ENCODE measurements at places on chromosomes 2 and 18. TPM values are rescaled to one million over a fixed set of nuclear protein-coding genes. Genes with fewer than 3 reads are reported as not detected.

Gene UNC80
- not detected for total RNA-seq

Gene ERICH2
- not detected for total RNA-seq

Gene EDAR
- not detected for total RNA-seq

Gene LRATD1
- total RNA-seq: not detected

Gene IL1RL2
- total RNA-seq: not detected

Gene CYRIA
- total RNA-seq: 0.80 TPM

Gene CHCHD5
- total RNA-seq: 26.2 TPM

Gene SRBD1
- total RNA-seq: 41.3 TPM

Gene G6PC2
- total RNA-seq: not detected

Gene EPAS1
- total RNA-seq: 2.4 TPM

Gene SNTG2
- total RNA-seq: not detected

Gene GPBAR1
- not detected for total RNA-seq

DNA sequence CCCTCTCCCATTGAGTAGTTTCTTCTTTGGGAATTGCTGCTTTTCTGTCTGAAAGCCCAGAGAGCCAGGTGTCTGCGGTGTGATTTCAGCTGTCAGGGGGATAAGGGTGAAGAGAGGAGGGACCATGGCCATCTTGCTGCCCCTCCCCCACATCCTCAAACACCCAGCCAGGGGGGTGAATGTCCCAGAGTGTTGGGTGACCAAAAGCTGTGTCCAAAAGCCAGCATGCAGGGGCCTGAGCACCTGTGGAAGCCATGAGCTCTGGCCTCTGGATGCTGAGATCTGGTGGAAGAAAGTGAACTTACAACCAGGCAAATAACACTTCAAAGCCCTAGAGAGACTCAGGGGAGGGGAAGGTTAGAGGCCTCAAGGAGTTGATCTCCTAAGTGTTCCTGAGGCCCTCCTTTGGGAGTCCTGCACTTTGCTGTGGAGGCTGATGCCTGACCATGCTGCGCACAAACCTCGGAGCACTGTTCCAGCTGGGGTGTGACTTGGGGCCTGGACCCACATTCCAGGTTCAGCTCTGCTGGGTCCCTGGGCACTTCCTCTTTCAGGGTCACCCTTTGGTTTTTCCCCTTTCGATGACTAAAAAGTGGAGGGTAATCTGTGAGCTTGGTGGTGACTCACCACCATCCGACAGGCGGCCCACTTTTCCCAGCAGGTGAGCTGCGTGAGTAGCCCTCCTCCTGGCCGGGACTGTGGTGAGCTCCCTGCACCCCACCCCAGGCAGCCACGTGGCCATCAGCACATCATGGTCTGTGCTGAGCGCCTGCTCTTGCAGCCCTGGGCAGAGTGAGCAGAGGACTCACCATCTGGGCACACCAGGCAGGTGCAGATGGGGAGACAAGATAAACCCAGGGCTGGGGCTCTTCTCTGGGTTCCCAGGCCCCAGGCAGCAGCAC is 66.8 kb upstream of the FOSL2 start:
- DNase-seq: peak; percentile 92

DNA sequence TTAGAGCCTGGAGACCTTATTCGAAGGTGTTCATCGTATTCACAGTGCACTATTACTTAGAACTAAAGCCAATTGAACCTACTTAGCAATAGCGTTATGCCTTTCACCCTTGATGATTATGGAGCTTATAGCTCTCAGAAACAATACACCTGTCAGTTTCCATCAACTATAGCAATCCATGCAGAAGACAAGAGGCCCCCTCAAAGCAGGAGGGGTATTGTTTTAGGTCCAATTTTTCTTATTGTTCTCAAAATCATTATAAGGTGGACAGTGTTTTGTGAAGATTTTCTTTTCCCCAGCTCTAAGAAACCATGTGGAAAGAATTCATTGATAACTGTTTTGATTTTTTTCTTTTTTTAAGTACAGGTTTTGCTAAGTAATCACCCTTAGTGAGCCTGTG is 135.5 kb downstream of the MEIS1 start:
- DNase-seq: no peak

DNA sequence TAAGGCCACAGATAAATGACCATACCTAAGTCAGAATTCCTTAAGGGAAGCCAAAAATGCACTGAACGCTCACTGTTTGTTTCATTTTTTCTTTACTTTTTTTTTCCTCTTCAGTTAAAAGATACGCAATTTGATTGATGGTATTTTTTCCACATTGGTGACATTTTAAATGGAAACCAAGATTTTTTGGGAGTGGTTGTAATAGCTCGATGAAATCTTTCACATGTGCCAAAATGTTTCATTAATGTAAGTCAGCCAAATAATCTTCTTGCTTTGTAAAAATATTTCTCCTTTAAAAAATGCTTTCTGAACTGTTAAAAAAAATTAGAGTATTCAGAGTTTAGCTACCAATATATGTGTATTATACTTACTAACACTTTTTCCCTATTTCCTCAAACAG is 339.8 kb downstream of the ZEB2 start:
- no peak for DNase-seq

DNA sequence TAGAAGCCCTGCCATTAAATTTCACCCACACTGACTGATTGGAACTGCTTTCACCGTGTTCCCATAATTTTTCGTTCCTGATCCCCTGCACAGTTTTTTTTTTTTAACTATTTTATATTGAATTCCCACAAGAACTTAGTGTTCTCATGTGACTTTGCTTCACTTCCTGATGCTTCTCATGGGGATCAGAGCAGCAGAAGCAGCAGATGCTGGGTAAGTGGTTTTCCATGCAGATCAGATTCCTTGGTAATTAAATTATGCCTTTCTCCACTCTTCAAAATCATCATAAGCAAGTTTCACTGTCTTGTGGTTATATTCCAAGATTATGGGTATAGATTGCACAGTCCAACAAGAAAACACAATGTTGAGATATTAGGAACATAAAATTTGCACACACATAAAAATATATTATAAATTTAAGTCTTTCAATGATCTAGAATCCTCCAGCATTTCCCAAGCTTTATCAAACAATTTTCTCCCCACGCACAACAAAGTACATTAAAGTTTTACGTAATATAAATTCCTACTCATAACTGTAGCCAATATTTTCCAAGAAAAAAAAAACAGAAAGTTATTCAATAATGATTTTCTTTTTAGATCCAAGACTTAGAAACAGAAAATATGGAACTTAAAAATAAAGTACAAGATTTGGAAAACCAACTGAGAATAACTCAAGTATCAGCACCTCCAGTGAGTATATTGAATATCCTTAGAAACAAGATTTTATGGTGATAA is 277.9 kb downstream of the GULP1 start:
- DNase-seq: no peak

DNA sequence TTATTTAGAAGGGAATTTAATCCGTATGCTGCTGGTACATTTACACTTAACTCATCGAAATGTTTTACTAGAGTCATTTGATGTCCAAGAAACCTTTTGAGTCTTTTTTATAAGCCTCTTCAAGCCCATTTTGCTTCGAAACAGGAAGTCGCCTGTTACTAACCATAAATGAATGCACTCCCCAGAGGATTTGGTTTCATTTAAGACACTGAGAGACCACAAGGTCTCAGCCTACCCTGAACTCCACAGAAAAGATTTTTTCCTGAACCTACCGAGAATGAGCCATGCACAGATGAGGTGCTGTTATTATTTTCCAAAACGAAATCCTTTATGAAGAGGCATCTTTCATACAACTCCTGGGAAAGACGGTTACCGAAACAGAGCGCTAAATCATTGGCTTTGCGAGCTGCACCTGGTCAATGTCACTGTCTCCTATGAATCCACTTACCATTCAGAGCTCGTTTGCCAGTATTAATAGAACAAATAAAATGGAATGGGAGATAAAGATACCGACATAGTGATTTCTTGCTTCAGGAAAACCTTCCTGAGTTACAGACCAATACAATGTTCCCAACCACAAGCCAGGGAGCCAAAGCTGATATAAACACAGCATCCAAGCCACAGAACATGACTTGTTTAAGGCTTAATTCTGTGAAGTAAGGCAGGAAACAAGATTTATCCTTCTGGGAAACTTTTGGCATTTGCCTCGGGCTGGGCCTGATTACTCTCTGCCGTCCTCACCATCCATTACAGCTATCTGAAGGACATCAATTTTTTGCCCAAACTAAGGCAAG is 382.1 kb downstream of the OSR1 start:
- DNase-seq: peak; percentile 81

DNA sequence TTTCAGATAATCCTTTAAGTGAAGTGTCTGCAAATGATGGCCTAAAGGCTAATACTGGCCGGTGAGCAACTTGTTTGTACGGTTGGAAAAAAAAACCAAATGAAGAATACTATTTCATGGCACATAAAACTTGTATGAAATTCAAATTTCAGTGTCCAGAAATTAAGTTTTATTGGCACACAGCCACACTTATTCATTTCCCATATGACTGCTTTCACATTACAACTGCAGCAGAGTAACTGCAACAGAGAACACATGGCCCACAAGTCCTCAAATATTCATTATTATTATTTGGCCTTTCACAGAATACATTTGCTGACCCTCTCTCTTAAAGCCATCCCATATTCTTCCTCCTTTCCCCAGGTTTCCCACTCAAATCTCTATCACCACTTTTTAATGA is 1268.6 kb downstream of the LRP1B start:
- DNase-seq: no peak

GRCh38 chr2:7801212-7801611 is 880.6 kb upstream of the ID2 start:
- DNase-seq: no peak

DNA sequence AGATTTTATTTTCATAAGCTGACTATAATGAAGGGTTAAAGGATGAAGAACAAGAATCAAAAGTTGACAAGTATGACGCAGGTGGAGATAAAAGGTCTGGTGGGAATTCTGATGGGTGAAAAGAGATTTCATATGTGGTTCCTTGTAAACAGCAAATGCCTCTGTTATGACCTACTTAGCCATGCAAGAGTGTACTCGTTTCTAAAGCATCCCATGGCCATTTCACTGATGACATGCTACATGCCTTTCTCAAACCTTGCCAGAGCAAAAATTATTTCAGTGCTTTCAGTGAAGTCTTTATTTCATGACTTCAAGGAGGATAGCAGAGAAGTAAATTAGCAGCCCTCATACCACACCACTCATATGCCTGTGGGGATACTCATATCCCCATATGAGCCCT is 71.7 kb downstream of the FEZ2 start:
- DNase-seq: no peak

GRCh38 chr18:3468833-3469232 is 18.9 kb downstream of the TGIF1 start:
- no peak for DNase-seq

DNA sequence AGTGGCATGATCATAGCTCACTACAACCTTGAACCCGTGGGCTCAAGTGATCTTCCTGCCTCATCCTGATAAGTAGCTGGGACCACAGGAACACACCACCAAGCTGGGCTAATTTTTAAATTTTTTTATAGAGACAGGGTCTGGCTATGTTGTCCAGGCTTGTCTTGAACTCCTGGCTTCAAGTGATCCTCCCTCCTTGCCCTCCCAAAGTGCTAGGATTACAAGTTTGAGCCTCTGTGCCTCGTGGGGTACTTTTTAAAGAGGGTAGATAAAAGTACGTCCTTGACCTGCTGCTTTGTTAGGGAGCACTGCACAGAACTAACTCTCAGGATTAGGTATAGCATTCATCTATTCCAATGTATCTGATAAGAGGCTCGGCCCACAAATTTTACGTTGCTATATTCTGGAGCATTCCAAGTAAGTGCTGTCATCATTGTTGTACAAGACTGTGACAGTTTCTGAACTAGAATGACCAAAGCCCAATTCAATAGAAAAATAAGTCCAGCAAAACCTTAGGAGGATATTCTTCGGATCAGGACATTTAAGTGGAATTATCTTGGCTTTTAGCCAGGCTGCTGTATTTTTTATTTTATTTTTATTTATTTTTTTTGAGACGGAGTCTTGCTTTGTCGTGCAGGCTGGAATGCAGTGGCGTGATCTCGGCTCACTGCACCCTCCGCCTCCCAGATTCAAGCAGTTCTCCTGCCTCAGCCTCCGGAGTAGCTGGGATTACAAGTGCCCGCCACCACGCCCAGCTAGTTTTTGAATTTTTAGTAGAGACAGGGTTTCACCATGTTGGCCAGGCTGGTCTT is 4.1 kb downstream of the MTCL1 start:
- no peak for DNase-seq

- no peak for DNase-seq
Observed at GRCh38 chr2:140257692-140258300, 1477.6 kb upstream of the NXPH2 start.

GRCh38 chr2:28322981-28323396 is 69.7 kb upstream of the FOSL2 start:
- no peak for DNase-seq

GRCh38 chr2:58601017-58601416 is 359.9 kb upstream of the FANCL start:
- DNase-seq: peak; percentile 7

DNA sequence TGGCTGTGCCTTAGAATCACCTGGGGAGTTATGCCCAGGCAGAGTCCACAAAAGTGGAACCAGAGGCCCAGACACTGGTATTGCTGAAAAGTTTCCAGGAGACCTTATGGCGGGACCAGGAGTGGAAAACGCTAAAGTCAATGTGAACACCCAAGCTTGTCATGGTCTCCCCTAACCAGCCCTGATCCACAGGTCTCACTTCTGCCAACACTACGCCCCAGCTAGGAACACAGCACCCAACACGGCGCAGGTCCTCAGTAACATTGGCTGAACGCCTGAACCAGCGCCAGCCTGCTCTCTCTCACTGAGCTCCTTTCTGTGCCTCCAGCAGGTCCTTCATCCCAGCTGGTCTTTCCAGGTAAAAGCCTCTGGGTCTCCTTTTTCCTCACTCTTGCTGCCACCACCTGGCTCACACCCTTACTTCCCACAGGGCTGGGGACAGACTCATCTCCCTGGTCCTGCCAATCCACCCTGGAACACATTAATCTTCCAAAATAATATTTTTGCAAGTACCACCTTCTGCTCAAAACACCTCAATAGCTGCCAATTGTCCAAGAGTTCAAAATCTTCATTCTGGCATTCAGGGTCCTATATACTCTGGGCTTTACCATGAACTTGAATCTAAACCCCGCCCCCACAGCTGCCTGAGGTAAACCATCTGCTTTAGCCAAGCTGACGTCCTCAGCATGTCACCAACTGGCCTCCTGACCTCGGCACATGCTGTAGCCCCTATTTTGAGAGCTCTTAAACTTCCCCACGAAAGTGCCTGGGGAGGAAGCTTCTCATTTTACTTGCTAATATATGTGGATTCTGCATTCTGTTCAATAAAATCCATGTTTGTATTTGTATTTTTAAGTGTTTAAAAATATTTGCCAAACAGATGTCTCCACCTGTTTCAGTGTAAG is 34.6 kb downstream of the ADCY3 start:
- DNase-seq: no peak

- DNase-seq: peak; percentile 58
Observed at GRCh38 chr2:219331560-219332213, 857 bp downstream of the RESP18 start.
